ENCODE measurements at places on chromosomes 1 and 21.
A peak's percentile ranks its signal among the peaks of the same experiment; 100 is the strongest.

- no peak for DNase-seq
Observed at GRCh38 chr21:29064850-29065481, 8.5 kb downstream of the CCT8 start.

GRCh38 chr1:30413606-30414005 lies 309.8 kb downstream of the MATN1 start:
- no peak for DNase-seq

DNA sequence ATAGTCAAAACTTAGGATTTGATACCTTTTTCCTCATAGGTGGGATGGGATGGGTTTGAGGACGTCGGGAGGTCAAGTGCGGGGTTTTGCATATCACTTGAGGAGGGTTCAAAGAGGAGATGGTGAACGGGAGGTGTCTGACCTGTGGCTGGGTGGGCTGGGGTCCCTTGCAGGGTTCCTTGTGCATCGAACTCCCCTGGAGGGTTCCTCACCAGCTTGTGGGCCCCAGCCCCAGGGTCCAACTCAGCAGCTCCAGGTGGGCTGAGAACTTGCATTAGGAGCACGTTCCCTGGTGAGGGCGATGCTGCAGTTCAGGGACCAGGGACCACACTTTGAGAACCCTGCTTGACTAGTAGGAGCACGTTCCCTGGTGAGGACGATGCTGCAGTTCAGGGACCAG lies 23.2 kb downstream of the TRPM2 start:
- DNase-seq, result no peak

- no peak for DNase-seq
Observed at GRCh38 chr1:210447456-210448057, 118.9 kb downstream of the HHAT start.

DNA sequence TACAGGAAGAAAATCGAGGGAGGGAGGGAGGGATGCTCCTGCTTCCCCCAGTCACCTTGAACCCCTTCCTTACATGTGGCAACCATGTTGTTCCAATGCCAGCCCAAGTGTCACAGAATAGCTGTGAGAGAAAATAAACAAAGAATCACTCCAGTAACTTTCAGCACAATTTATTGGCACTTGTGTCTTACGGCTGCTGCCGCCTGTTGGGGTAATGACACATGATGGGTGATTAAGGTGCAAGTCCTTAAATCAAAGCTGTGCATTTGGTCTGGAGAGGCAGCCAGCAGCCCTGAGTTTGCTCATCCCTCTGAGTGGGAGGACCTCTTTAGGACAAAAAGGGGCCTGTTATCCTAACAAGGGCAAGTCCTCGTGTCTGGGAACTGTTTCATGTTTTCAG lies 377.7 kb downstream of the PCP4 start:
- DNase-seq, result no peak

GRCh38 chr1:199226163-199226562 lies 587.3 kb downstream of the PTPRC start:
- DNase-seq, result no peak

- no peak for DNase-seq
Observed at GRCh38 chr1:201666102-201666501, 127.2 kb downstream of the NAV1 start.

GRCh38 chr1:55988963-55989452 lies 590.4 kb downstream of the PLPP3 start:
- no peak for DNase-seq

DNA sequence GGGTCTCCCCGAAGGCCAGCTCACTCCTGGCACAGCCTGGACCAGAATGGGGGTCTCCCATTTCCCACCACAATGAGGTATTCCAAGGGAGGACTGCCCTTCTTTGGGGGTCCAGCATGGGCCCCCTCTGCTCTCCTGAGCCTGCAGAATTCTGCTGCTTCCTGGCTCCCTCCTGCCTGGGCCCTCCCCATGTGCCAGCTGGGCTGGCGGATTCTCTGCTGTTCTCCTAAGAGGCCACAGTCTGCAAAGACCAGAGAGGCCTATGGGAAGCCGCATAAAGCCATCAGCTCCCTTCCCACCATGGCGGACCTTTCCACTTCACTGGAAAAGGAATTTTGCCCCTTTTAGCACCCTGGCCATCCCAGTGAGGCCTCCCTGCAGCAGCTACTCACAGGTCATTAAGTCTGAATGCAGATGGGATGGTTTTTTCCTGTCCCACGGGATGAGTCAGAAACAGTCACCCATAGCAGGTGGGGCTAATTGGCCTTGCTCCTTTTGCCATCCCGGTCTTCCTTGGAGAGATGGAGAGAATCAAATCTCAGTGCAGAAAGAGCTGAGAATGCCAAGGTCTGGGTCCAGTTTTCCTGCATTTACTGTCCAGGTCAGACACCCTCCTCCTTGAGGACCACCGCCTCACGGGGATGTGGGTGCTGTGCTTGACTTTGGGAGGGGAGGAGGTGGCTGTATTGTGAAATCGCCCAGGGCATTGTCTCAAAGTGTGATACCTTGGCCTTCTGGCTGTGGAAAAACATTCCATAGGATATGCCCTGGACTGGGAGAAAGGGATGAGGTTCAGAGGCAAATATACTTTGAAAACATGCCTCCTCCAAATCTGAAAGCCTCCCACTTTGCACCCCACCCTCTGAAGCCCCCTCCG lies 23.2 kb downstream of the MYBPH start:
- DNase-seq, result no peak

DNA sequence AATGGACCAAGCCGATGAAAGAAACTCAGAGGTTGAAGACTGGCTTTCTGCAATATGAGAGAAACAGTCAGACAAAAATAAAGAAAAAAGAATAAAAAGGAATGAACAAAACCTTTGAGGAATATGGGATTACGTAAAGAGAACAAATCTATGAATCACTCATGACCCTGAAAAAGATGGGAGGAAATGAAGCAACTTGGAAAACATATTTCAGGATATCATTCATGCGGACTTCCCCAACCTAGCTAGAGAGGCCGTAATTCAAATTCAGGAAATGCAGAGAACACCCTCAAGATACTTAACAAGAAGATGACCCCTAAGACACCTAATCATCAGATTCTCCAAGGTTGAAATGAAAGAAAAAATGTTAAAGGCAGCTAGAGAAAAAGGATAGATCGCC lies 705.3 kb upstream of the CHRM3 start:
- no peak for DNase-seq

DNA sequence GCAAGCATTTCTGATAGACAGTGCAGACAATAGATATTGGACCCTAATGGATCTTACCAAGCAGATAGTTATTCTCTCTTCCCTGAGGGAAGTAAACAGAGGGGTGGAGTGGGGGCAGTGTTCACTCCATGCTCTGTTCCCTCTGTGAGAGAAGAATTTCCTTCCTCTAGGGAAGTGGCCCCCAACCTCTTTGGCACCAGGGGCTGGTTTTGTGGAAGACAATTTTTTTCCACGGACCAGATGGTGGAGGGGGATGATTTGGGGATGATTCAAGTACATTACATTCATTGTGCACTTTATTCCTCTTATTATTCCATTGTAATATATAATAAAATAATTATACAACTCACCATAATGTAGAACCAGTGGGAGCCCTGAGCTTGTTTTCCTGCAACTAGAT lies 459.9 kb downstream of the ADGRL2 start:
- no peak for DNase-seq

GRCh38 chr1:17903386-17903785 lies 148.3 kb downstream of the ACTL8 start:
- no peak for DNase-seq

- no peak for DNase-seq
Observed at GRCh38 chr1:239583536-239583935, 197.2 kb downstream of the CHRM3 start.

- no peak for DNase-seq
Observed at GRCh38 chr1:1678581-1679380, 13.8 kb downstream of the SLC35E2B start.

GRCh38 chr1:171460018-171460620 lies 25.2 kb upstream of the PRRC2C start:
- DNase-seq, result no peak

DNA sequence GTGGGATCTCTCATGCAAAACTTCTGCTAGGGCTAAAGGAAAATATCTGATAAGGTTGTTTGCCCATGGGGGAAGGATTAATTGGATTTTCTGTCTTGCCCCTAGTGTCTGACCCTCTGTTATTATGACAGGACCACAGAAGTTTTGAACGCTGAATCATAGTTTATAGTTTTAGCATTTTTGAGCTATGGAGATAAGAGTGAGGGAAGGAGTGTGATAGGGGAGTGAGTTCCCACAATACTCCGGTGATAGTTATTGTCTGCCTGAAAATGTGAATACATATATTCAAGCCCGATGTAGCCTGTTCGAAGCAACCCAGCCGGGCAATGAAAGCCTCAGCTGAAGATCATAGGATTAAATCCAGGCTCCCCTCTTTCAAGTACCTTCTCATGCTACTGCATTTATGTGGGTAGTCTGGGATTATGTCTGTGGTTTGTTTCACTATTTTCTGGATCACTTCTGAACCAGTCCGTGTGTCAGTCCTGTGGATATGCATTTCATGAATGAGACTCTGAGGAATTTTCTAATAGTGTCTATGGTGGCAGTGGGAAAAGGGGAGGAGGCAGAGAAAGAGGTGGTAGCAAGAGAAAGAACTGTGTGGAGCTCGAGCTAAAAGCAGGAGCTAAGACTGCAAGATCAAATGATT lies 258.7 kb downstream of the DISC1 start:
- no peak for DNase-seq

DNA sequence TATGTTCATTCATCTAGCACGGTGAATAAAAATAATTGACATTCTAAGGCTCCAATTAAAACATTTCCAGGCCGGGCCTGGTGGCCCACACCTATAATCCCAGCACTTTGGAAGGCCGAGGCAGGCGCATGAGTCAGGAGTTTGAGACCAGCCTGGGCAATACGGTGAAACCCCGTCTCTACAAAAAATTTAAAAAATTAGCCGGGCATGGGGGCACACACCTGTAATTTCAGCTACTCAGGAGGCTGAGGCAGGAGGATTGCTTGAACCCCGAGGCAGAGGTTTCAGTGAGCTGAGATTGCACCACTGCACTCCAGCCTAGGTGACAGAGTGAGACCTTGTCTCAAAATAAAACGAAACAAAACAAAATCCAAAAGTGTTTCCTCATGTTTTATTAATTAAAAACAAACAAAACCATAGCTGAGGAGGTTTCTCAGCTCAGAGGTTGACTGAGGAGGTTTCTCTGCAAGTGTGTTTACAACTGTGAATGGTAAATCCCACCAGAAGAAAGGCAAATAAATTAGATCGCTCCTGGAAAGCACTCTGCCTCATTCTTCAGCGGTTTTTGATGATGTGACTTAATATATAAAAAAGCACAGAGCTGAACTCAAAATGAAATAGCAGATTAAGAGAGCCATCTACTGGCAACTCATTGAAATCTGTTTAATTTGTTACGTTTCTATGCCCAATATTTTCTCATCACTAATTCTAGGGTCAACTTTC lies 37.7 kb upstream of the ATG4C start:
- DNase-seq, result no peak

- DNase-seq, result peak; percentile 29
Observed at GRCh38 chr1:27940297-27940696, 5.5 kb downstream of the SMPDL3B start.

DNA sequence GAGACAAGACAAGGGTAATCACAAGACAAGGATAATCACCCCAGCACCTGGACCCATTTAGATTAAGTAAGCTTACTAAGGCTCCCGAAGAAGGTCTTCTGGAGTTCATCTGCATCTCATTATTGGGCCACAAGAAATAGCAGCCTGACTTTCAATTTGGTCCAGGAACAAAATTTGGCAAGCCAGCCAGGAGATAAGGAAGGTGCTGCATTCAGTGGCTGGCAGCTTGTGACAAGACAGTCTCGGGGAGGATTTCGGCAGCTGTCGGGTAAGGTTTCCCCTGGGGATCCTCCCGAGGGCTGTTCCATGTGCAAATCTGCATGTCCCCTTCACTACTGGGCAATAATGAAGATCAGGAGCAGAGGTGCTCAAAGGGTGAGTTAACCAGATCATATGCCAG lies 195.2 kb downstream of the FCRL5 start:
- no peak for DNase-seq

- DNase-seq, result no peak
Observed at GRCh38 chr1:21750841-21751240, 32.1 kb downstream of the USP48 start.

- DNase-seq, result no peak
Observed at GRCh38 chr1:11501491-11501897, 22.5 kb downstream of the DISP3 start.

- no peak for DNase-seq
Observed at GRCh38 chr1:152537496-152537895, 23.2 kb downstream of the CRCT1 start.

- no peak for DNase-seq
Observed at GRCh38 chr1:181180407-181181031, 92.0 kb downstream of the IER5 start.

- no peak for DNase-seq
Observed at GRCh38 chr1:87061742-87062156, 147.3 kb downstream of the HS2ST1 start.

- DNase-seq, result no peak
Observed at GRCh38 chr1:211324992-211325775, 1.4 kb upstream of the TRAF5 start.

DNA sequence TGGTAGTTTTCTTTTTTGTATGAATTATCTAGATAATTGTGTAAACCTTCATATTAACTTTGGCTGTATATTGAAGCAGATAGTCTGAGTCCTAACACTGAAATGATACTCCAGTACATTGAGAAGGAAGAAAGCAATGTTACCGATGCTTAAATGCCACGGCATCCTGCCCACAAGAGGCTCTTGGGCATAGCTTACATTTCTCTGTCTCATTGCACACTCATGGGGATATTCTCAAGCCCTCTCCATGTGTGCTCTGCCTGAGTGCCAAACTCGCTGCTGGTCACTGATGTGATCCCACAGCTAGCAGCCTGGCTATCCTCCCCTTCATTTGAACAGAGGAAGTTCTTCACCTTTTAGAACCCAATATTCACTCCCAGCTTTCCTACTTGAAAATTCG lies 179.4 kb downstream of the TGFB2 start:
- DNase-seq, result no peak

DNA sequence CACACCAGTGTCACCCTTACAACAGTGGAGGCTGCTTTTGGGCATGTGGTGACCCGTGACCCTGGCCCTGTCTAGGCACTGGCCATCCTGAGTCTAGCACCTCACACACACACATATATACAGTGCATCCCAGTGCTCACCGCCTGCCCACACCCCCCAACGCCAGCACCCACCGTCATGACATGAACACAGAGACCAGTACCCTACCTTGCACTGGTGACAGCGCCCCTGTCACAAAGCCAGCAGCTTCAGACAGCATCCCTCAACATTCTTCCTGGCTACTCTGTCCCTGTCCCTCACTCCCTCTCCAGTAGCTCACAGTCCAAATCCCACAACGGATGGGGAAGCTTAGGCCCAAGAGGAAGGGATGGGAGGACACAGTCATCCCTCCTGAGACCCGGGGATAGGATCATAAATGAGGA lies 27.1 kb downstream of the AHDC1 start:
- DNase-seq, result no peak

GRCh38 chr1:90809996-90810395 lies 92.9 kb upstream of the BARHL2 start:
- DNase-seq, result no peak

- DNase-seq, result no peak
Observed at GRCh38 chr1:25900219-25900618, 6.0 kb downstream of the STMN1 start.
